ENCODE measurements at places on chromosomes 6 and 20.

DNA sequence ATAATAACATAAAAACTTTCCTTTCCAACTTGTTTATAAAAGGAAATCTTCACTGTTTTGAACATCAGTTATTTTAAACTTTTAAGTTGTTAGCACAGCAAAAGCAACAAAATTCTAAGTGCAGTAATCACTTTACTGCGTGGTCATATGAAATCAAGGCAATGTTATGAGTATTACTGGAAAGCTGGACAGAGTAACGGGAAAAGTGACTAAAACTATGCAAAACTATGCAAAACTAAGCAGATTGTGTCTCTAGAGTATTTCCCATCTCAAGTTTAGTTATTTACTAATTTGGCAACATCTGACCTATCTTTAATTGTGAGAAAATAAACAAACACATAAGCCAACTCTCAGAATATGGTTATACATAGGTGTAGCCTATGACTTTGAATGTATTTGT, 10.9 kb upstream of the ANKEF1 start:
- no peak for DNase-seq

DNA sequence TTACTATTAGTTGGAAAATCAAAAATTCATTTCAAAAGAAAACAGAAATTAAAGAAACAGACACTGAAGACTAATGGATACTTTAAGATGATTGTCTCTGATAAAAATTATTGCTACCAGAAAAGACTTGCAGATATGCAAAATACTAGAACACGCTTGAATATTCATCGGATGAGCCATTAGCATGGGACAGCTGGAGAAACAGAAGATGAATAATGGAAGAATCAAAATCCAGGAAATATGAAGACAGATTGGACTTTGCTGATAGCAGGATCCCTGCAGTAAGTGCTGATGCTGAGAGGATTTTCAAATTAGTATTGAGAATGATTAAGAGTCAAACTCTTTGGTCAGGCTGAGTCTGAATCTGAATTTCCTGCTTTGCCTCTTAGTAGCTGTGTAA, 169.4 kb downstream of the EYS start:
- no peak for DNase-seq

DNA sequence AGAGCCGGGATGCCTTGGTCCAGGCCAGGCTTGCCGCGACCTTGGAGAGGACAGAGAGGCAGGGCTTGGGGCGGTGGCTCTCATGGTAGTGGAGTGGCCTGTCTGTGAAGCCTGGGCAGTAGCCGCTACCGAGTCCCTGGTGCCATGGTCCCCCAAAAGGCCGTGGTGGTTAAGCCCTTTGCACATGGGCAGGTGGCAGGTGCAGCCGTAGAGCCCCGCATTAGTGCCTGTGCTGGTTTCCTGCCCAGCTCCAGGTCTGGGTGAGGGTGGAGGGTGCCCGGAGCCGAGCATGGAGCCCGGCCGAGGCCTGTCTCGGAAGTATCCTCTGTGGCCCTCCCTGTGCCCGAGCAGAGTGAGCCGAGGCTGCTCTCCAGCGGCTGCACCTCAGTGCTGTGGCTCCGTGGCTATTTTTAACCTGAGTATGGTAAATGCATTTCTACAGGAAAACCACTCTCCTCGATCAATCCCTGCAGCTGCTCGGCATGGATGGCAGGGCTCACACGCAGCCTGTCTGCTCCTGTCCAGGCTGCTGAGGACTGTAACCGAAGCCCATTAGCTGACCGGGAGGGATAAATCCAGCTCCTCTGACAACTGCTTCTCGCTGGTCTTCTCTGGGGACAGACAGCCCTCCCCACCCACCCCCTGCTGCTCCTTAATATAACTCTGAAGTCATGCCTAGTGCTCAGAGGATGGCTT, 36.3 kb upstream of the GATA5 start:
- DNase-seq, result no peak

GRCh38 chr6:45036103-45036502, 292.0 kb upstream of the RUNX2 start:
- DNase-seq, result no peak

DNA sequence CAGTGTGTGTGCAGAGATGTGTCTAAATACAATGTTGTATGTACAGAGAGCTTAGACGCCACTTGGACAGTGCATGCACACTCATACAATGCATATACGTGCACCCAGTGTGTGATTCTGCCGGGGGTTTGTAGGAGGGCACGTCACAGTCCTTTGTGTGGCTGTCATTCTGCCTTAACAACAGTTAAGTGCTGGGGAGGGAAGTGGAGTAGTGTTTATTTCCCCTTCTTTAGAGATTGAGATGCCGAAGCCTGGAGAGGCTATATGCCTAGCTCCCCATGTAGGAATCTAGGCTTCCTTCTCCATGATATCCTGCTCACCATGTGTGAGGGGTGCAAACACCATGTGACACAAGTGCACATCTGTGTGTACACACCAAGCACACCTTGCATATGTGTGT, 38.2 kb downstream of the MDFI start:
- DNase-seq, result no peak

- no peak for DNase-seq
These were observed 60.6 kb upstream of the NT5E start for GRCh38 chr6:85389151-85389797.

DNA sequence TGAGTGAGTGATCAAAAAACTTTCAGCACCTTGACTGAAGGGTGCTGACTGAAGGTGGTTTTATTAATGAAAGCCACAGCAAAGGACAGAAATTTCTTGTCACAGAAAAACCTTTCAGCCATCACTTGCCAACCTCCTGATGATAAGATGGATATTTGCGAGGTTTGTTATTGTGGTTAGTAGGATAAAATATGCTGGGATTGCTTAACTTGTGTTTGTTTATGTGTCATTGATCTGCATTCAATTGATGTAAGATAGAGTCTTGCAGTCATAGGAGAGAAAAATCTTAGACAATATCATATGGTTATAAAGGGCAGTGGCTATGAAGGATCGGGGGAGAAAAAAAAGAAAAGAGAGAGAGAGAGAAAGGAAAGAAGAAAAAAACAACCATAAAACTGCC, 1.2 kb downstream of the TSBP1 start:
- no peak for DNase-seq

DNA sequence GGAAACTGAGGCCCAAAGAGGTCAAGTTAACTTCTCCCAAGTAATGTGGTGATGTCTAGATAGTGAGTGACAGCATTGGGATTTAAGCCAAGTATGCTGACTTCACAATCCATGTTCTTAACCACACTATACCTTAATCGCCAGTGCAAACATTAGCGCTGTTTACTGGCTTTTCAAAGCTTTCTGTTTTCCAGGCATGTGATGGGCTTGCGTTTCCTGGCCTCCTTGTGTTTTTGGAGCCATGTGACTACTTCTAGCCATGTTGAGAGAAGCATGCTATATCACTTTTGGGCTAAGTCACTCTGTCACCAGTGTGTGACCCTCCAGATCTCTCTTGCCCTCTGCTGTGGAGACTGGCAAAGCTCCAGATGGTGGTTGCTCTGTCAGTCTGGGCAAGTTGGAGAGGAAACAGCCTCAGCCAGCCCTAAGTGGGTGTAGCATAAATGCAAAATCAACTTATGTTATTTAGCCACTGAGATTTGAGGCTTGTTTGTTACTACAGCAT, 76.9 kb downstream of the ANKRD6 start:
- no peak for DNase-seq

DNA sequence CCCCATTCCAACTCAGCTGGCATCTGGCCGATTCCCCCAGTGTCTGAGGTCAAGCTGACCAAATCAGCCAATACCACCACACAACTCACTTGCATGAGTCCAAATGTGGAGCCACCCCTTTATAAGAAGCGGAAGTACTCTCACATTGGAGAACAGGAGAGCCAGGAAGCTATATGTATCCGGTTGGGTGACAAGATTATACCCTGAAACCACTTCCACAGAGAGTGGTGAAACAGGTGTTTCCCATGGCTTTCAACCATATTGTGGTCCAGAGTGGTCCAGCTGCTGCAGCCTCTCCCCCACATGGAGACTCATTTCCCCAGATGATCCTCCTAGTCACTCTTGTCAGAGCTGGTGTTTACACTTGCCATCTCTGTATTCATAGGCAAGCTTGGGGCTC, 24.0 kb upstream of the SERINC1 start:
- DNase-seq, result no peak

DNA sequence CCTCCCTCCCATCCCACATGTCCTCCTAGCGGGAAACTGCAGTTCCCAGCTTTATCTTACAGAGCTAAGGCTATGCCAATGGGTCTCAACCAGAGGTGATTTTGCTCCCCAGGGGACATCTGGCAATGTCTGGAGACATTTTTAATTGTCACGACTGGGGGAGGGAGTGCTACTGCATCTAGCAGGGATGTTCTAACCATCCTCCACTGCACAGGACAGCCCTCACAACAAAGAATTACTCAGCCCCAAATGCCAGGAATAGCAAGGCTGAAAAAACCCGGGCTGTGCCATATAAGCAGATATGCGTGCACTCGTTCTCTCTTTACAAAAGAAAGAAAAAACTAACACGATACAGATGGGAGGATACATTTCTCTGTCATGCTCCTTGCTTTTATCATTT, 8.5 kb downstream of the MRPS18A start:
- no peak for DNase-seq

DNA sequence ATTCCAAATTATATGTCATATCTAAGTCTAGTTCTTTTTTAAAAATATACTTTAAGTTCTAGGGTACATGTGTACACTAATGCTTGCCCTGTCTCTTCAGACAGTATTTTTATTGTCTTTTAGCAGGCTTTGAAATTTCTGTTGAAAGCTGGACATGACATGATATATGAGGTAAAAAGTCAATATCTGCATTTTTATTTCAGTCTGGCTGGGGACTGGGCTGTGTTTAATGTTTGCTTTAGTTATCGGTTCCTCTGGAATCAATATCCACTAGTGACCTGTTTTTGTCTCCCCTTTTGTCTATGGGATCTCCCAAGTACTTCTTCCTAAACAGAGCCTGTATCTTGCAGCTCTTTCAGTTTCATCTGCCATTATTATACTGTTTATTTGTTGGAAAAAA, 786.2 kb upstream of the GJE1 start:
- DNase-seq, result no peak

GRCh38 chr6:146914489-146915483, 289.4 kb upstream of the STXBP5 start:
- DNase-seq, result no peak

DNA sequence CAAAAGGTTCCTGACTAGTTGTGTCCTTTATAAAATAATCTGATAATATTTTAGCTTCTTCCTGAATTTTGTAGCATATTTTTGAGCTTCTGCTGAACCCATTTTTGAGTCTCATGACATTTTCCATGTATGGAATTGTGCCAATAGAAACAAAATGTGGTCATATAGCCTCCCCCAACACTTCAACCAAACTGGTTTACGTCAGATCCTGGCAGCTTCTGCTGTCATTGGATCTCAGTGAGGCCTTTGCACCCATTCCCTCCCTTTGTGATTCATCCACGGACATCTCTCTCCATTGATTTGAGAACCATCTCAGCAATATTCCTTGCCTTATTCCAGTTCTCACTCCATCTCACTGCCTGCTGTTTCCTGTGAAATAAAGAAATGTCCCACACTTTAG, 166.0 kb upstream of the PROKR2 start:
- DNase-seq, result no peak

DNA sequence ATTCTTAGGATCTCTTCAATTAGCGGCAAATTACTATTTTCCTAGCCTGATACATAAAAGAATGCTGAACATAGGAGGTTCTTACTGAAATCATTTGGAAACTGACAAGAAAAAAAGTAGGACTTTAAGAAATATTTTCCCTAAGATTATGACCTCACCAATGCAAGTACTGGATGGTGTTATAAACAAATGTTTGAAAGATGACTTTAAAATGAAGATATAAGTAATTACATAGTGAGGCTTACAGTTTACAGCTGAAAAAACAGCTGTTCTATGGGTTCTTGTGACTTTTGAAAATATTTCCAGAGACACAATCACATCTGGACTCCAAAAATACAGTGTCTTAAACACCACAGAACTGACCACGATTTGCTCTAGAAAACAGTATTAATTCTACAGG, 64.9 kb downstream of the ADAT2 start:
- DNase-seq, result no peak

DNA sequence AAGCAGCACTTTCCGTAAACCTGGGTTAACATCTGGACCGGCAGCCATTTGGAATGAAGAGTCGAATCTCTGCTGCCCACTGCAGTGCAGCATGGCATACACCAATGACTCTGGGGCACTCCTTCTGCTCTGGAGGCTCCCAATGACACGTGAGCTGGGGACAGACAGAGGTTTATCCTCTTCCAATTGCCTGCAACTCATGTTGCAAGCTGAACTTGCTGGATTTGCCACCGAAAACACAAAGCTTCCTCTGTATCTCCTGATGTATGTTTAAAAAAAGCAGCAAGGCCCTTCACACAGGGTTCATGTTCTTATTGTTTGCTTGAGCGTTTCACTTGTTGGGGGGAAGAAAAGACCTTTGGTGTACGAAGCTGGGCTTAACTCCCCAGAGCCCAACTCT, 10.8 kb downstream of the NCOA5 start:
- DNase-seq, result no peak

GRCh38 chr6:117907601-117908245, 659 bp downstream of the SLC35F1 start:
- no peak for DNase-seq

DNA sequence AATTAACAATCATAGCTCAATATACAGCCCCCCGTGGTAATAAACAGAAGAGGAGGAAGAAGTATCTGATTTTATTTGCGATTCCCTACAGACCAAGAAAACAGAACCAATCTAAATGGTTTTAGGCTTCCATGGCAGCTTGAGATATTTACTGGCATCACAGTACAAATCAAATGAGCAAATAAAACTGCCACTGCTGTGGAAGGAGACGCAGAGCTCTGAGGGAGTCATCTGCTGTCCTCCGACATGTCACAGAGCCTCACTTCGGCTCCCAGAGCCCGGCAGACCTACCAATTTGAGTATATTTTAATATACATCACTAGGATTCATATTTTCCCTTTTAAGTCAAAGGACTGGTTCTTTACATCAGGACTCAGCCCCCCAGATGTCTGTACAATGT, 145.2 kb upstream of the KCNQ5 start:
- DNase-seq, result no peak

- DNase-seq, result no peak
These were observed 32.6 kb downstream of the NCOA6 start for GRCh38 chr20:34792687-34793363.

Measured in midbrain (tissue), 1 donor.